ENCODE measurements at places on chromosomes 3 and 15.

GRCh38 chr3:37773911-37774310 is 87.8 kb upstream of the CTDSPL start:
- DNase-seq: no peak

DNA sequence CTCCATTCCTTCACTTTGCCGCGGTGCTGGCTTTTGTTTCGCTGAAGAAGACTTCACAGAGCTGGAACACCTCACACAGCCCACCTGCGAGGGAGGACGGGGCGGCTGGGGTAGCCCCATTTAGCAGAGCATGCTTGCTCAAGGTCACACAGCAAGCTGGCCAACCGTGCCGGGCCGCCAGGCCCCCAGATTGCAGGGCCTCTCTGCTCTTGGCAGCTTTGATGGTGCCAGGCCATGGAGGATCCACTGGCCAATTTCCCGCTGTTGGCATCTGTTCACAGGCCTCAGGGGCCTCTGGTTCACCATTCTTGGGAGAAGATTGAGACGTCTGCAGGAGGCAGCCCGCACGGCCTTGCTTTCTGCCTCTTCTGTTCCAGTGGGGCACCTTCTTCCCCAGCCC is 77.9 kb upstream of the LINGO1 start:
- no peak for DNase-seq

DNA sequence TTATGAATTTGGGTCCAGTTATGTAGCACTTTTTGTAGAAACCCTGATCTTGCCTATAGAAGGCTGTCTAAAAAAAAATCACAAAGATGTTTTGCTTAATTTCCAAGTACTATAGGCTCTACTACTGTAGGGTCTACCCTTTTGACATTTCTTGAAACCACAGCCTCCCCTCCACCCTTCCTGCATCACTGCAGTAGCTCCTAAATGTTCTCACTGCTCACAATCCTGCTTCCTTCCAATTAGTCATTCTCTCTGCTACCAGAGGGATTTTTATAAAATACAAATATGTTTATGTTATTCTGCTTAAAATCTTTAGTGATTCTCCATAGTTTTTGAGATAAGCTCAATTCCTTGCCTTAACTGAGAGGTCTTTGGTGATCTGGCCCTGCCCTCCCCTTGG is 114.0 kb downstream of the CYP19A1 start:
- no peak for DNase-seq

GRCh38 chr15:101158166-101159095 is 93.4 kb downstream of the CHSY1 start:
- no peak for DNase-seq

DNA sequence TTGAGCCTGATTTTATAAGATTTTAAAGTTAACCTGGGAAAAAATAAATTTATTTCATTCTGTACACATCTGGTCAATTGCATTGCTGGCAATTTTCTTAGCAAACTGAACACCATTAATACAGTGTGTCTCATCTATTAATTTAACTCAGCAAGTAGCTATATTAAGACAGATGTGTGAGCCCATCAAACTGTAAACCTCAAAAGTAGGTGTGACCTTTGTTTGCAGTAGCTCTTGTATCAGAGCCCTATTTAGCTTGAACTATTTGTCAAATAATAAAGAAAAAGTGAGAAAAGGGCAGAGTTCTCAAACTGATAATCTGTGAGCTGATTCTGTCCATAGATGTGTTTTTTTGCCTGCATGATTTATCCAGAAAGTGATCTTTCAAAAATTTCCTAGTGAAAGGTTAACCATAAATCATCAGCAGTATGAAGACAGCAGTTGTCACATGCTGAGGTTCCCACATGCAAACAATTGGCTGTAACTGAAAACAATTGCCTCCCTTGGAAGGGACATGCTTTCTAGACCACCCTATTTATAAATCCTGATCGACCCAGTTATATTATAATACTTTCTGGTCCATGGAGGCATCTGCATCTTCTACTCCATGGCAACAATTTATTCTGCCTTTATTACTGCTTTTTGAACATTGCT is 646.5 kb downstream of the NSUN3 start:
- DNase-seq: no peak

GRCh38 chr15:31200735-31201151 is 99.2 kb upstream of the TRPM1 start:
- peak; percentile 45 for DNase-seq

- no peak for DNase-seq
Measured at GRCh38 chr15:81221449-81221848, 24.8 kb downstream of the IL16 start.

DNA sequence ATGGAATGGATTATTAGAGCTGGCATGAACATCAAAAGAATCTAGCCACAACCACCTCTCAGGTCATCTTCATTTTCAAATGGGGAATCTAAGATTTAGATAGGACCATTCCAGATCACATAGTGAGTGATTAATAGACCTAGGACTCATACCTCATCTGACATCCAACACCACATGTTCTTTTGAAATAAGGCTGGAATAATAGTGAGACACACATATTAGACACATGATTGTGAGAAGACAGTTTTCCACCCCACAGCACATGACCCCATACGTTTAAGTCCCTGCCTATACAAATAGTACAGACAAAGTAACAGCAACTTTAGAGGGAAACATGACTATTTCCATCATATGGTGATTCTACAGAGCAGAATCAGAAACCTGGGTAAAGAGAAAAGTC is 344.7 kb upstream of the TPRG1 start:
- DNase-seq: no peak

GRCh38 chr3:34675383-34676120 is 877.1 kb downstream of the PDCD6IP start:
- DNase-seq: no peak

GRCh38 chr3:128665362-128666021 is 14.9 kb upstream of the RPN1 start:
- no peak for DNase-seq

GRCh38 chr3:156862338-156862737 is 36.2 kb downstream of the LEKR1 start:
- DNase-seq: no peak

- DNase-seq: no peak
Measured at GRCh38 chr3:147934451-147935180, 525.5 kb downstream of the ZIC1 start.

DNA sequence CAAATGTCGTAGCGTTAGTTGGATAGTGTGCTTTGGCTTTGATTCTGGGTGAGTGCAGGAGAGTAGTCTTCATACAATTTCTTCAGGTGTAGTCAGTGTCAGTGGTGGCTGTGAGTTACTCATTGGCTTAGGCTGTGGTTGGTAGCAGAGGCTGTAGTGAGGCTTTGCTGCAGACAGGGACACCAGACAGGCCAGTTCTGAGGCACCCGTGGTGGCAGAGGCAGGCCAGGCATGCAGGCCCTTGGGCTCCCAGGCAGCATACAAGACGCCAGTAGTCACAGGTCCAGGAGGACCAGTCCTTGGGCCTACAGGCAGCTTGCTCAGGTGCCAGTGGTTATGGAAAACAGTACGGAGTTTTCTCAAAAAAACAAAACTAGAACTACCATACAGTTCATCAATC is 61.3 kb downstream of the DMXL2 start:
- DNase-seq: no peak

DNA sequence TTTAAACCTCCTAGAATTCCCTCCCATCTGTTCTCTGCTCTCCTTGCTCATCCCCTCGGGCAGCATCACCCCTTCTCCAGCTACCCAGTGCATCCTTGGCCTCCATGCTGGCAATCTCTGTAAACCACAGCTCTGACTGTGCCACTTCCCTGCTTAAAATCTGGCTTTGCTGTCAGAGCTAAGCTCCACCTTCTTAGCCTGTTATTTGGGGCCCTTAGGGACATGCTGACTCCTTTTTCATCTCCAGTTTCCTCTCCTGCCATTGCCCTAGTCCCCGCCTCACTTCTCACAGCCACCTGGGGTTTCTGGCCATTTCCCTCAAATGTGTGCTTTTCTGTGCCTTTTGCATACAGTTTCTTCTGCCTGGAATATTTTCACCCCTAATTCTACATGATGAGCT is 5.7 kb downstream of the SLC6A20 start:
- no peak for DNase-seq

DNA sequence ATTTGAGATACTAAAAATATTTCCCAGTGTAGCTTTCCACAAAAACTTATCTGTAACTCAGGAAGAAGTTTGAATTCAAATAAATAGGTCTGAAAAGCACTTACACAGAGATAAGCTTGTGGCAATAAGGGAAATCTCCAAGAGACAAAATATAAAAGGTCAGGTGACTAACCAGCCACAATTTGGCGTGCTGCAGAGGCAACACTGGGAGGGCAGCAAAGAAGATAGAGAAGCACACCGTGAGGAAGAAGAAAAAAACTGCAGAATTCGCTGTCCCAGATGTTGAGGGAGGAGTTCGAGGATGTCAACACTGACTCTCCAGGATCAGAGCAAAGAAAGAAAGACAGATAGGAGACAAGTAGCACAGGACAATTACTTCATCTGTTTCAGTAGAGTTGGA is 204.4 kb downstream of the FMN1 start:
- DNase-seq: no peak

DNA sequence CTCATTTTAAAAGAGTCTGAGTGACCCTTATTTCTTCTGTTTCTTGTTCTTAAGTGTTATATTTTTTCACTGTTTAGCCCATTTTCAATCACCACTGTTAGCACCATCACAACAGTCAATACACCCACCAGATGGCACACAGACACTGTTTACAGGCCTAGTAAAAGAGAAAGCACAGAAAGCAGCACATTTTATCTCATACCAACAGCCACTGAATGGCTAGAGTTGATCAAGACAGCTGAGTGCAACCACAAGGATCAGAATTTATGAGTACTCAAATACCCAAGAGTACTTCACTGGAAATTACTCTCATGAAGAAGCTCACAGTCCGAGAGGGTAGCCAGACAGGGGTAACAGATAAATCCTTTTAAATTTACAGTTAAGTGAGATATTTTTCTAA is 127.0 kb downstream of the TFDP2 start:
- no peak for DNase-seq

GRCh38 chr3:72582211-72582878 is 265.9 kb downstream of the SHQ1 start:
- no peak for DNase-seq

DNA sequence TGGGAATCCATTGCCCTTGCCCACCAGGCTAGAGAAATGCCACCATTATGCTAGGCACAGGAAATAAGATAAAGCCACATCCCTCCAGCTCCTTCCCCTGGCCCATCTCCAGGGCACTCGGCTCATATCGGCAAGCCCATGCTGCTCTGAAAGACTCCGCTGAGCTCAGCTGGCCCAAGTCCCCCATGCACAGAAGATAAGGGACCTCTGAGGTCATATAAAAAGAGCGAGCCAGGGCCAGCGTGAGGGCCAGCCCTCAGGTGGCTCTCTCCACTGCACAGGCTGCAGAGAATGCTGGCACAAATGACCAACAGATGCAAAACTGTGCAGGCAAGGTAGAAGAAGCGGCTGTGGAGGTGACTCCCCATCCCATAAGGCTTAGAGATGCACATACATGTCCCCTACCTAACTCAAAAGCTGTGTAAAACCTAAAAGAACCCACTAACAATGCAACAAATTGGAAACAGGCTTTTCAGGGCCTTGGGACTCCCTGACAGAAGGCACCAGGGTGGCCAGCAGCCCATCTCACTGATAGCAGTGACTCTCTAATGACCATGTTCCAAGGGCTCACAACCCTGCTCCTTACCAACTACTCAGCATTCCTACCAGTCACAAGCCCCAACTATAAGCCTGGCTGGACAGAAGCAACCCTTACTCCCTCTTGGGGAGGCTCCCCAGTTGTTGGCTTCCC is 3.0 kb downstream of the RAB6B start:
- no peak for DNase-seq

GRCh38 chr15:100029045-100029444 is 295.8 kb upstream of the LYSMD4 start:
- no peak for DNase-seq

- DNase-seq: no peak
Measured at GRCh38 chr3:24628523-24629258, 134.0 kb upstream of the THRB start.

- DNase-seq: no peak
Measured at GRCh38 chr15:78306176-78306774, 6.9 kb upstream of the SKIC8 start.

DNA sequence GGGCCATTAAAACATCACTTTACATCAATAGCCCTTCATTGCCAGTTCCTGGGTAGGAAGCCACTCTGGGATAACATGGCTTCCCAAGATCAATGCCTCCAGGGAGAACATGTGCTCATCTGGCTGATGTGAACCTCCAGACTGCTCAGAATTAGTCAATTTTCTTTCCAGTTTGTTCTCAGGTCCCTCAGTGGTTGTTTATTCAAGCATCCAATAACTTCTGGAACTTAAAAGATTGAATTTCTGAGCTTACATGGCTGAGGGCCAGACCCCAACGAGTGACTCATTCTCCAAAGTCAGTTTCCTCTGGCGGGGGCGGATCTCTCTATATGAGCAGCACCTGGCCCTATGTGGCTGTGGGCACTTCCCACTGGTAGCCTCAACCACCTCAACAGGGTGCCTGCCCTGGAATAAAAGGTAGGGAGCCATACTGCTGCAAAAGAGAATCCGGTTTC is 34.0 kb downstream of the LYZL4 start:
- peak; percentile 64 for DNase-seq
